Esophagus muscularis mucosa (tissue), 4 donors: ENCODE measurements at places on chromosomes 1 and 21. TPM values are rescaled to one million over a fixed set of nuclear protein-coding genes. Genes with fewer than 3 reads are reported as not detected.

S1PR1 gene
- 17.9 TPM for total RNA-seq

GPA33 gene
- total RNA-seq, result not detected

FYB2 gene
- total RNA-seq, result not detected

CD164L2 gene
- total RNA-seq, result not detected

PLPP3 gene
- total RNA-seq, result 160 TPM

BEND5 gene
- 2.8 TPM for total RNA-seq

ETV3L gene
- total RNA-seq, result not detected

C4BPA gene
- total RNA-seq, result under 0.01 TPM

SLC1A7 gene
- total RNA-seq, result 3.7 TPM

KRTAP10-9 gene
- total RNA-seq, result not detected

MAP3K7CL gene
- total RNA-seq, result 2.1 TPM

OR2W3 gene
- not detected for total RNA-seq

RUNX3 gene
- 4.4 TPM for total RNA-seq

AQP10 gene
- not detected for total RNA-seq
